ENCODE measurements at places on chromosomes 13 and 19. TPM values are rescaled to one million over a fixed set of nuclear protein-coding genes. Genes with fewer than 3 reads are reported as not detected.

Gene ZNF331
- polyA plus RNA-seq, result 24.9 TPM

- no peak for DNase-seq
Observed at GRCh38 chr19:44113784-44114390, 688 bp downstream of the ZNF225 start.

- DNase-seq, result no peak
Observed at GRCh38 chr13:27440408-27440807, 10.0 kb downstream of the MTIF3 start.

DNA sequence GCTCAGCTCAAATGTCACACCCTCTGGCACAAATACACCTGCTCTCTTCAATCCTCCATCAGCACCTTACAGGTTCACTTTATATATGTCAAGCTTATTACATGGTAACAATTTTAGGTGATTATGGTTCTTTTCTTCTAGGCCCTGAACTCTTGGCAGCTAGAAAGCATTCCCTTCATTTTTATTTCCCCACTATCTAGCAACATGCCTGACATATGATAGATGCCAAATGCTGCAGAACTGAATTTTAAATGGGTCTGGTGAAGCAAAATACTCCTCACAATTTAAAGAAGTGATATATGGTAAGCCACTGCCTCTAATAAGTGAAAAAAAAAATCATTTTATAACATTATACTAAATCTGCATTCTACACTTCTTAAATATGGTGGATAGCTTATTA lies 95.2 kb downstream of the USP12 start:
- no peak for DNase-seq

Gene RSPH6A
- polyA plus RNA-seq, result not detected

GRCh38 chr13:111216166-111216960 lies 101.3 kb downstream of the ARHGEF7 start:
- no peak for DNase-seq

DNA sequence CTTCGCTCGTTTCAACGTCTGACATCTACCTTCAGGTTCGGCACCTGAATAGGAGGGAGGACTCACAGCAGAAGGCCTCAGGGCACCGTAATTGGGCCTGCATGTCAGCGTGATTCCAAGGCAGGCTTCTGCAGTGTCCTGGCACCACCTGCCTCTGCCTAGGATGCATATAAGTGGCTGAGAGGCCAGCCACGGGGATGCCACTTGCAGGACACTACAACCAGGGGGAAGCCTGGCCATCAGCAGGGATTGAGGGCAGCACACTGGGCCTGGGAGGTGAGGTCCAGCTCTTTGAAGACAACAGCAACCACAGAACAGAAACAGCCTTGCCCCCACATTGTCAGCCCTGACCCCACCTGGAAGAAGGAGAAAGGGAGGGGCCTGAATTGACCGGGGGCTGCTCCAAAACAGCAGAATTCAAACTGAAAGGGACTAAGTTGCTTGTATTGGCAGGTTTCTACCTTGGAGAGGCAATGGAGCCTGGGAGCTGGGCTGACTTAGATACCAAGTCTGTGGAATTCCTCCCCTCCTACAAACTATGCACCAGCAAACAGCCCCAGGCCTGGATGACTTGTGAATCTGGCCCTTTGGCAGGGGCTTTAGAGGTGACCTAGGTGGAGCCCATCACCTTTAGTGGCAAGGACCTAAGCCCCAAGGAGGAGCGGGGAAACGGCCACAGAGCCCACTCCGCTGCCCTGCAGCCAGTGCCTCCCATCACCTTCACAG lies 34.1 kb upstream of the POMP start:
- no peak for DNase-seq

Gene COL4A2
- polyA plus RNA-seq, result 406 TPM

Gene ZBTB45
- polyA plus RNA-seq, result 9.1 TPM

Gene CPB2
- polyA plus RNA-seq, result 0.27 TPM

Data from left kidney (tissue), 8 donors.